ENCODE measurements at places on chromosomes 1 and 21.

- DNase-seq = no peak
Measured at GRCh38 chr1:38558500-38559445, 300.8 kb downstream of the RRAGC start.

- DNase-seq = no peak
Measured at GRCh38 chr1:12595757-12596006, 22.3 kb downstream of the DHRS3 start.

GRCh38 chr1:114022877-114023276 lies 43.6 kb downstream of the OLFML3 start:
- DNase-seq = no peak

DNA sequence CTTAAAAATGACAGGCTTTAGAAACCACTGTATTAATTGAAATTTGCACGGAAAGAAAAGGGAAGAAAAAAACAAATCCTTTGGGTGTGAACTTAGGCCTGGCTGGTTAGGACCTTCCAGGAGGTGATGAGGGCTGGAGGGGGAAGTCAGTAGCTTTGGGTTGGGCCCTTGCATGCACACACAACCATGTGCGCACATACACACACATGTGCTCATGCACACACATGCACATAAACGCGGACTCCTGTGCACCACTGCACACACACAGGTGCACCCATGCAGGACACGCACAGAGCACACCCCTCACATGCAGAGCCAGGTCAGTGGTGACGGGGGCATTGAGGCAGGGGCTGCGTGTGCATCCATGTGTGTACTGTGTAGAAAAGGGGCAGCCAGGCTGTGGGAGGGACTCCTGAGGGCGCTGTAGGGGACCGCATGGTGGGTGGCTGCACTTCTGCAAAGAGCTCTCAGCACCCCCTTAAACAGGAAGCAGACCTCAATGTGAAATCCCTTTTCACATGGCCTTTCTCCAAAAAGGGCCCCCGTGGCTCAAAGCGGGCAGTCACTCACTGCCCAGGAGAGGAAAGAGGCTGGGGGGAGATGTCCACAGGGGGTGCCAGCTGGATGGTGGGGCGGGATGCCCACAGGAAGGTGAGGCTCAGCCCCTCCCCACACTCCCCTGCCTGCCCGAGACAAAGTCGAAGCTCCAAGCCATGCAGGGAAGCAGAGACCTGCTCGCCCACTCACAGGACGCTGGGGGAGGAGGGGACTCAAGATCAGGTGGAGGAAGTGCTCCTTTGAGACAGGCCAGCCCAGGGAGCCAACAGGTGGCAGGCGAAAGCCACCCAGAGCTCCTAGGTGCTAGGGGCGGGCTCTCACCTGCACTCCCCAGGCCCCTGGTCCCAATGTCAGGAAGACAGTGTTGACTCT lies 95.2 kb downstream of the ITPKB start:
- DNase-seq = no peak

- no peak for DNase-seq
Measured at GRCh38 chr1:182249201-182249676, 142.4 kb downstream of the GLUL start.

- no peak for DNase-seq
Measured at GRCh38 chr1:151720125-151720524, 1.2 kb upstream of the RIIAD1 start.

- DNase-seq = no peak
Measured at GRCh38 chr1:3127738-3128137, 58.7 kb downstream of the PRDM16 start.

DNA sequence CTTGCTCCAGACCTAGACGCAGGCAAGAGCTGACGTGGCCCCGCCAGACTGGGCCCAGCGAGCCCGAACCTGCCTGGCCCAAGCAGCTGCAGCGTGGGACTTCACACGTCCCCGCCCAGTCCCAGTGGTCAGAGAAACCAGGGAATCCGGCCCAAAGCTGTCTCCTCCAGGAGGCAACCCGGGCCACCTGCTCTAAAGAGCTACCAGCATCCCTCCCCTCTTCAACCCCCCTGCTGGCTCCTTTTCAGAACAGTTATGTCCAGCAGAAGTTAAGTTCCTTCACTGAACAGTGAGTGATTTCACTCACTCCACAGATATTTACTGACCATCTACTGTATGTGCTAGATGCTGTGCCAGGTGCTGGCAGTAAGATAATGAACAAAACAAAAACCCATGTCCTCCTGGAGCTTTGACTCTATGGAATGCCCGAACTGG lies 2.1 kb upstream of the EFNA1 start:
- DNase-seq = no peak

- DNase-seq = no peak
Measured at GRCh38 chr1:65392497-65392896, 28.0 kb upstream of the LEPR start.

GRCh38 chr1:51168266-51168845 lies 66.3 kb downstream of the C1orf185 start:
- DNase-seq = no peak

DNA sequence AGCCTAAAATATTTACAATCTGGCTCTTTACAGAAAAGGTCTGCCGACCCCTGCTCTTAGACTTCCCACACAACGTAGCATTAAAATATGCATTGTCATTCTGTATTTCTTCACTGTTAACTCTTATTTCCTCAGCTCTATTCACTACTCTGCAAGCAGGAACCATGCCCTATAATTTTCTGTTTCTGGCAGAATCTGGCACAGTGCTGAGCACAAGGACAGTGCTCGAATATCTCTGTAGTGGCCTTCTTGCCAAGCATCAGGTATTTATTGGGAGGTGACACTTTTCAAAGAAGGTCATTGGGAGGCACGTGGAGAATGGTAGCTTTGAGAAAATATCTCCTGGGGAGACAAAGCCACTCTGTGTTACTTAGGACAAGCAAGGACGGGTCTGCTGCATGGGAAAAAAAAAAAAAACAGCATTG lies 77.9 kb downstream of the PSMG1 start:
- DNase-seq = no peak

- no peak for DNase-seq
Measured at GRCh38 chr21:45794027-45794426, 150.5 kb downstream of the PCBP3 start.

DNA sequence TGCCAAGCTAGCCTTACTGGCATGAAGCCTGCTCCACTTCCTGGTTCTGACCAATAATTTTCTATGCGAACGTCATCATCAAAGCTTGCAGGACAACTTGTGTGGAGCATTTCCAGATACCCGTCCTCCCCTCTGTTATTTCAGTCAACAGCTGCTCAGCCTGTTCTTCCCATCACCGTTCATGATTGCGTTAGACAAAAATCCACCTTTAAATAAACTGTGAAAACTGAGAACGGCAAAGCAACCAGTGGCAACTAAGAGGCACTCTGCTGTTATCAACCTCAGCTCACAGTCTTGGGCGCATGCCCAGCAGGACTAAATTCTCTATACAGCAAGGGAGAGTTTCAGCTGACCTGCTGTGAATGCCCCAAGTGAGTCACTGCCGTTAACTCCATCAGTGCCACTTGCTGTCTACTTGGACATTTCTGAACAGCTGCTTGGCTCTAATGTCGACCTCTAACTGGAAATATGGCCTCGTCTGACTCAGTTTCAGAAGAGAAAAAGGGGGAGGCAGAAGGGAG lies 207.4 kb upstream of the RUNX1 start:
- no peak for DNase-seq

- peak; percentile 49 for DNase-seq
Measured at GRCh38 chr1:16155537-16156410, at the start of gene EPHA2. TSS of gene EPHA2 (minus strand) at chr1:16156069. CDS start at chr1:16155932, 137 bp downstream.

GRCh38 chr1:107838056-107838455 lies 126.9 kb downstream of the VAV3 start:
- no peak for DNase-seq

GRCh38 chr1:213247038-213247437 lies 196.0 kb downstream of the RPS6KC1 start:
- DNase-seq = no peak

GRCh38 chr1:184840596-184840995 lies 85.9 kb upstream of the EDEM3 start:
- DNase-seq = no peak

GRCh38 chr1:235852887-235853286 lies 13.8 kb downstream of the LYST start:
- no peak for DNase-seq

- DNase-seq = no peak
Measured at GRCh38 chr1:94169126-94169525, 48.2 kb upstream of the ABCA4 start.

GRCh38 chr21:28913071-28913470 lies 79.6 kb downstream of the LTN1 start:
- DNase-seq = no peak
